ENCODE measurements at places on chromosomes 1 and 21. TPM values are rescaled to one million over a fixed set of nuclear protein-coding genes. Genes with fewer than 3 reads are reported as not detected.
A peak's percentile ranks its signal among the peaks of the same experiment; 100 is the strongest.

GRCh38 chr21:34834852-34835501, 166.2 kb downstream of the CLIC6 start:
- no peak for DNase-seq

DNA sequence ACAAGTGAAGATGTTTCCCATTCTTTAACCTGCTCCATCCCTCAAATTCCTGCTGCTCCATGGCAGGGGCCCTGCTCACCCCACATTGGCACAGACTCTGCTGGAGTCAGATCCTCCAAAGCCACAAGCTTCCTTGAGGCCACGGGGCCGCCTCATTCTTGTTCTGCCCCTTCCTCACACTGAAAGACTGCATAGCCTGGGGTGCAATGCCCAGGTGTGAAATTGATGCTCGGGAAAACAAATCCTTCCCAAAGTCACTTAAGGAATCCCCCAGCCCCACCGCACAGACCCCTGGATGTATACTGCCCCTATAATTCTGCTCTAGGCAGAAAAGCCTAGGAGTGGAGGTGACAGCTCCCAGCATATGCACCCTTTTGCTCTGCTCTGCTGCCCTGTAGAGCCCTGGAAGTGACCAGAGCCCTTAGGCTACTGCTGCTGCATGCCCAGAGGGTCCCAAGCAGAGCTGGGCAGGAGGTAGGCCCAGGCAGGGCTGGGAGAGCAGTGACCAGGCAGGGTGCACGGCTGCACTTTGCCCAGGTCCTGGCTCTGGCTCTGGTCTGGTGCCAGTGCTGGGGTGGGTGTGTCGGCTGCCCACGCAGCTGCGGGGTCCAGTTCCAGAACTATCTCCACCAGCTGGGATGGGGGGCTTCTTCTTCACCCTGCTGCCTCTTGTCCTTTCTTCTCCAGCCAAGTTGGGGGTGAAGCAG, 1.6 kb downstream of the HES2 start:
- DNase-seq: no peak

- no peak for DNase-seq
Observed at GRCh38 chr1:90721210-90722194, 4.4 kb upstream of the BARHL2 start.

DNA sequence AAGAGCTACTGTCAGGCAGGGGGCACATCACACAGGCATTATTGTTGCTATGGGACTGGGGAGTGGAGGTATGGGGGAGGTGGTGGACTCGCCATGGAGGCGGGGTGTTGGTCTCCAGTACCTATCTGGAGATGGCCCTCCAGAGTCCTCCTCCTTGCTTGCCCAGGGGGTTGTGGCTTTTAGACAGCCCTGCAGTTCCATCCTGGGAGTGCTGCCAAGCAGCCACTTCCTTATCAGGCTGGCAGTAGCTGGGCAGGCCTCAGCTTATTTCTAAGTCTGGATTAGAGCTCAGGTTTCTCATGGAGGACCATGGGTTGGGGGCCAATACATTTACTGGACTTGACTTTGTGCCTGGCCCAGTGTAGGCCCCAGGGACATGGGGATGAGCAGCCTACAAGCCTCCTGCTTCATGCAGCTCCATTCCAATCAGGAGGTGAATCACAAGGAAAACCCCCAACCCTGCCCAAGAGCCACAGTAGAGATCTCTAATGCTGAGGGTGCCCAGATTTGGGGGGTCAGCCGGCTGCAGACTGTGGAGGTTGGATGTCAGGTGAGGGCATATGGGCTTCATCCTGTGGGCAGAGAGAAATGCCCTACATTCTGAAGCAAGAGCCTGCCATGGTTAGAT, 210.7 kb upstream of the EDN2 start:
- no peak for DNase-seq

GRCh38 chr1:54329312-54330003, 76.7 kb downstream of the SSBP3 start:
- no peak for DNase-seq

GRCh38 chr1:110190282-110190929, 19.7 kb upstream of the KCNC4 start:
- DNase-seq: no peak

DNA sequence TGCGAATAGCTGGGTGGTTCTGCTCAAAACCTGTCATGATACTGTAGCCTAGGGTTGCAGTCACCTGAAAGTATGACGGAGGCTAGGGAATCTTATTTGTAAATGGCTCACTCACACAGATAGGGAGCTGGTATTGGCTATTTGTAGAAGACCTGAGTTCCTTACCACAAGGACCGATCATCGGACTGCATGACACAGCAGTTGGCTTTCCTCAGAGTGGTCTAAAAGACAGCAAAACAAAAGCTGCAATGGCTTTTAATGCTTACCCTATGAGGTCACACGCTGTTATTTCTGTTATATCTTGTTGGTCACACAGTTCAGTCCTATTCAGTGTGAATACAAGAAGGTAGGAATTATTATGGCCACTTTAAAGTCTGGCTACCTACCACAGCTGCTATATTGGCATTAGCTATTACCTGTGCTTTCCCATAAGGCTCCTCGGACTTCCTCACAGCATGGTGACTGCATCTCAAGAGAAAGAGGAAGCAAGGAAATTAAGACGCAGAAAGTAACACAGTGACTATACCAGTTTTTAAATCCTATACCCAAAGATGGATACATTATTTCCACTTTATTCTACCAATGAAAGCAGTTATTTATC, 68.4 kb upstream of the LRRC7 start:
- no peak for DNase-seq

DNA sequence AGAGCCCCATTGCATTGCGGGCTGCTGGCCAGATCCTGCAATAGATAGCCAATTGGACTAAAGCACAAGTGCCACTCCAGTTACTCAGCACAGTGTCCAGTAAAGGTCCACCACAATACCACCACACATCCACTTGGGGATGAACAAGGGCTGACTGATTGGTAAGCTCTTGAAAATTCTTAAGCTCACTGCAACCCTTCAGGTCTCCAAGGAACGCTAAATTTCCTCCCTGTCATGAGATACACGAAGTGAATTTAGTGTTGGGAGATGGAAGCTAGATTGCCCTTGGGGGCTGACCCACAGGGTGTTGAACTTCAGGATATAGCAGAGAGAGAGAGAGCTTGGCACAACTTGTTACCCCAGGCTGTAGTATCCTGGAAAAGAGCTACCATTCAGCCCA, 9.8 kb upstream of the AADACL3 start:
- no peak for DNase-seq

DNA sequence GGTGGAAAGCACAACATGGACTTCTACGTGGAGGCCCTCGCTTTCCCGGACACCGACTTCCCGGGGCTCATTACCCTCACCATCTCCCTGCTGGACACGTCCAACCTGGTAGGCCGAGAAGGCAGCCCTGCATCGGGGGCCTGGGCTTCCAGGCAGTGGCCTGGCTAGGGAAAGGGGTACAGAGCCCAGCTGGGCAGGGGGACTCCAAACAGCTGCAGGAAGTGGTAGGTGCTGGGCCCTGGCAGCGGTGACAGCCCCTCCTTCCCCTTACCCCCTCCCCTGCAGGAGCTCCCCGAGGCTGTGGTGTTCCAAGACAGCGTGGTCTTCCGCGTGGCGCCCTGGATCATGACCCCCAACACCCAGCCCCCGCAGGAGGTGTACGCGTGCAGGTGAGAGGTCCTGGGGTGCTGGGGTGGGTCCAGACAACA, 30.0 kb upstream of the PADI6 start:
- DNase-seq: no peak

DNA sequence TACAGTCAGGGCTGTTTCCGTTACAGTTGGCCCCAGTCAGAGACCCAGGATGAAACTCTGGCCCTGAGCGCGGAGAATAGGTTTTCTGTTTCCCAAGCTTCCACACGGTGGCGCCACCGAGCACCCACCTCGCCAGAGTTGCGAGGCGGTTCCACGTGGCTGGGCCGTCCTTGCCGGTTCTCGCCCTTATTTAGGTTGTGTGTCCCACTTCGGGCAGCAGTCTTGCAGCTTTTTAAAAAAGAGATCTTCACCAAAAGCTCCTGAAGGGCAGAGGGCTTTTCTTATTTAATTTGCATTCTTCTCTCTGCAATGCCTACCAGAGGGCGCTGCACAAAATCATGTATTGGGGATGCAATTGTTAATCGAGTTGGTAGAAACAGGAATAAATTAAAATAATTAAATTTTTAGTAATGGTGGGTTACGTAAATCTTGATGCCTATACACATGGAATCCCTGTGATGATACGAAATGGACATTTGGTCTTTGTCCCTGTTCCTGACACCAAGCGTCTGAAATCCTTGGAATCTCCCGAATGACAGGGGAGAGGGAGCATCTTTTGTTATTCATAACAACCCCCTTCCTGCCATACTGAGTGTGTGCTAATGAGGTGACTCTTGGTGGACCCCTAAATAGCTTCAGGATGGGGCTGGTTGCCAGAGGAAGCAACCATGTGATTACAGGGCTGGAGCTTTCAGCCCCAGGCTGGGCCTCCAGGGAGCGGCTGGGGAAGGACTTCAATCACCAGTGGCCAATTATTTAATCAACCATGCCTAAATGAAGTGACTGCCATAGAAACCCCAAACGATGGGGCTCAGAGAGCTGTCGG, 5.6 kb upstream of the S100A7 start:
- DNase-seq: peak; percentile 24

DNA sequence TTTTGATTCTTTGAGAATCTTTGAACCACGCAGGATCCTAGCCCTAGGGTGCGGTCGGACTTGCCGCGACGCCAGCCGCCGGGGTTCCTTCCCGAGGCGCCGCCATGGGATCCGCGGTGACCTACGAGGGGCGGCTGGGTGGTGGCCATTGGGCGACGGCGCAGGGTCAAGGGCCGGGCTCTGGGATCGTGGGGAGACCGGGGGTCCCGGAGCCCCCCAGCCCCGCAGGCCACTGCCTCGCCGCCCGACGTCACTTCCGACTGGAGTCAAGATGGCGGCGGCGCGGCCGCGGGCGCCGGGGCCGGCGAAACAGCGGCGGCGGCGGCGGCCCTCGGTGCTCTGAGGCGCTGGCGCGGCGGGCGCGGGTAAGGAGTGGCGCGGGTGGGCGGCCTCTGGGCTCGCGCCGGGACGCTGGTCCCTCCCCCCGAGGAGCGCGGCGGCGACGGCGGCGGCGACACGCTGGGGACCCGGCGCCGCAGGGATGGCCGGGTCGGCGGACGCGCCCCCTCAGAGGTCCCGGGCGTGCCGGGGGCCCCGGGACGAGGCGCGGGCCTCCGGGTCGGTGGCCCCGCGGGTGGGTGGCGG, at the start of gene PRDM2:
PRDM2 (plus strand) TSS at position 253 of the 585 bp plus-strand sequence. CDS start 15,418 bp downstream, outside the sequence.
- DNase-seq: no peak

- no peak for DNase-seq
Observed at GRCh38 chr1:119655154-119655553, 7.1 kb upstream of the ZNF697 start.

- no peak for DNase-seq
Observed at GRCh38 chr1:78884685-78885452, 121.7 kb downstream of the ADGRL4 start.

GRCh38 chr1:181317261-181317930, 165.9 kb upstream of the CACNA1E start:
- no peak for DNase-seq

DNA sequence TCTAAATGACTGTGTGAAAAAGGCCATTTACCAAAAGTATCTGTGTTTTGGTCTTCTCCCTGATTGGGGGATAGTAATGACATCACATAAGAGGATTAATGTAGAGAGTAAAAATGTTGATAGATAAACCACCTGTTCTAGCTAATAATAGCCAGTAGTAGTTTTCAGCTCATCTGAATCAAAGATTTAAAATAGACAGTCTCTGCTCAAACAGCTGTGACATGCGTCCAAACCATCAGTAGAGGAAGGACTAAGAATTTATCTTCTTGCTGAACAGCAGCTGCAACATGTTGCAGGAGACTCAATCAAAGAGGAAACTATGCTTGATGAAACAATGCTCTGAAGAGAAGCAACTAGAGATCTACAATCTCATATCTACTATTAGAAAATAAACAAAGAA, 21.4 kb downstream of the TMPRSS15 start:
- DNase-seq: no peak

GRCh38 chr1:91015794-91016550, 5.9 kb downstream of the ZNF644 start:
- DNase-seq: no peak

DNA sequence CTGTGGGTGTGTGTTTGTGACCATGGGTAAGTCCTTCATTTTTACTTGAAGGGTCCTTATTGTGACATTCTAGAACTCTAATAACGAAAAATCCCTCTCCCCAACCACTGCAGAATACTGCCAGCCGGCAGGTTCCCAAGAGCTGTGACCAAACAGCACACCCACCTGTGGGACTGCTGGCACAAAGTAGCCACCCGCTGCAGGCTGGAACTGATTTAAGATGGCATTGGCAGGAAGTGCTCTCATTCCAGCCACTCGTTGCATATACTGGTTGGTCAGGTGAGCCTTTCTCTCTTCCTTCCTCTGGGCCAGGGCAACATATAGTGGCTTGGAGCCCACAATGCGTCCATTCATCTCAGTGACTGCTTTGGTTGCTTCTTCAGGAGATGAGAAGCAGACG, 11.6 kb downstream of the PABPC4 start:
- DNase-seq: no peak

- no peak for DNase-seq
Observed at GRCh38 chr1:198436276-198436675, 104.2 kb downstream of the ATP6V1G3 start.

GRCh38 chr21:46057111-46057709, 40.7 kb upstream of the COL6A2 start:
- no peak for DNase-seq

DNA sequence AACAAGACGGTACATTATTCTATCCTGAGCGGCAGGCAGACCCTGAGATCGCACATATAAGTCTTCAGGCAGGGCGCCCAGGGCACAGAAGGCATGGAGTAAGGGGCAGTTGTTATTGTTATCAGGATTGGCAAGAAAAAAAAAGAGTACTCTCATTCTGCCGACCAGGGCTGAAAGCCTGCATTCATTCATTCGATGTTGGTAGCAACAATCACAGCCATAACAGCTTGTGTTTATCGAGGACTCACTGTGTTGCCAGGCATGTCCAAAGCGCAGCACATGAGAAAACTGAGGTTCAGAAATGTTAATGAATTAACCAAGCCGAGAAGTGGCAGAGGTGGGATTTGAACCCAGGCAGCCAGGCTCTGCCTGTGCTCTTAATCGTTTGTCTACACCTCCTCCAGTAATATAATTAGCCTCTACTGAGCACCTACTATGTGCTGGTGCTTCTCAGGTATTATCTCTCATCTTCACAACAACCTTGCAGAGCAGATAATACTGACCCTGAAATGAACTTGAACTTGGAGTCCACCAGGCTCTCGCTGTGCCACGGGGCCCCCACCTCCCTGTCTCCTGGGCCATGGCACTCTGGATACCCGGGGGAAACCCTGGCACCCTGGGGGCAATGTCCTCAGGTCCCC, 56.2 kb downstream of the TAS1R2 start:
- no peak for DNase-seq

LCE1E gene
- not detected for total RNA-seq

CYP4A22 gene
- 5.8 TPM for total RNA-seq

CDCA8 gene
- total RNA-seq: 0.28 TPM

TRABD2B gene
- total RNA-seq: 3.0 TPM

CLDN17 gene
- not detected for total RNA-seq

PTGFR gene
- 0.48 TPM for total RNA-seq

SELENON gene
- total RNA-seq: 26.0 TPM

LCE1B gene
- total RNA-seq: not detected

GBP1 gene
- 19.6 TPM for total RNA-seq

CFAP74 gene
- total RNA-seq: not detected

SPRR4 gene
- not detected for total RNA-seq

ADORA1 gene
- 4.3 TPM for total RNA-seq

ADAM30 gene
- not detected for total RNA-seq

EBNA1BP2 gene
- total RNA-seq: 41.5 TPM

PRRX1 gene
- total RNA-seq: 38.0 TPM

OLFML2B gene
- 20.3 TPM for total RNA-seq

COL8A2 gene
- total RNA-seq: 4.2 TPM

KRTAP12-2 gene
- total RNA-seq: not detected

ROR1 gene
- 8.8 TPM for total RNA-seq

Measured in omental fat pad (tissue), 4 donors.